Hippocampal formation (tissue), 2 donors: ENCODE measurements at places on chromosomes 5 and 9.

GRCh38 chr9:89177012-89177943 lies 1.3 kb downstream of the SHC3 start:
- DNase-seq: no peak

DNA sequence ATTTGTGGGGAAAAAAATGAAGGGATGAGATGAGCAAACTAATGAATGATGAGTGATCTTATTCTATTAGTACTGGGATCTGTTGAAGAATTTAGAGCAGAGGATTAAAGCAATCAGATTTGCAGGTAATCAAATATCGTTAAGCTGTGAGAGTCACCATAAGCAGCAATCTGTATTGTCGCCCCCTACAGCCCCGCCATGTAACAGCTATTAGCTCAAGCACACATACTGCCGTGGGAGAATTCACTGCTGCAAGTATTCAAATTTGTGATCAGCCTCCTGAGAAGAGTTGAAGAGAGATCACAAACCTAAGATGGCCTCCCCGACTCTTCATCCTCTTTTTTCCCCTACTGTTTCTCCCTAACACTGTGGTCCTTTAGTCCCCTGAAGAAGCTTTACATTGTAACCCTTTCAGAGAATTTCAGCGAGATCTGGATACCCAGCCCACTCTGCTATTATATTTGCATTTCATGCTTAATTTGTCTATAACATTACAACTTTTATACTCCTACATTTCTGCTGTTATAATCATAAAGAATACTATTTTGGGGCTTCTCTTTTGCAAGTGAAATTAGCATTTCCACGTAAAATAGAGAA lies 28.5 kb upstream of the PHF24 start:
- DNase-seq: no peak

GRCh38 chr5:66344544-66344943 lies 200.4 kb downstream of the SREK1 start:
- no peak for DNase-seq

DNA sequence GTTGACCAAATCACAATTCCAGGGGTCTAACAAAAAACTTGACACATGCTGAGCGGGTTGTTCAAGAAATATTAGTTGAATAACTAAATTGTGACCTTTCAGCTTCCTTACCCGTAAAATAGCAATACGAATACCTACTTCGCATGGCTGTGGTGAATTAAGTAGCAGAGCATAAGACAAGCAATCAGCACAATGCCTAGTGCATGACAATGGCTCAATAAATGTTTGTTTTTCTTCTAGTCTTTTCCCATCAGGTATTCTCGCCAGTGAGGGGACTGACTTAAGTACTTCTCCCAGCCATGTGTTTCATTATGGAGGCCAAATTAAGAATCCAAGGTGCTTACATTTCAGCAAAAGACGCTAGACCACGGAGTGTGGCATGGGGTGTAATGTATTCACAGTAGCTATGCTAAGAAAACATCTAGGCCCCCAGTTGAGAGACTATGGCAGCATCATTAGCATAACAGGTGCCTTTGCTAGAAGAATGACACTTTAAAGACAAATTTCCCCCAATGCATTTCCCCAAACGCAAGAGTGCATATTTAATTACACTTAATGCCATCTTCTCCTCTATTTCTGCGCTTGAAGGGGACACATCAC lies 145.9 kb downstream of the ASTN2 start:
- no peak for DNase-seq

- DNase-seq: no peak
Observed at GRCh38 chr5:65126542-65127069, 355.1 kb downstream of the ADAMTS6 start.

GRCh38 chr5:73901455-73901854 lies 275.5 kb downstream of the ARHGEF28 start:
- no peak for DNase-seq

DNA sequence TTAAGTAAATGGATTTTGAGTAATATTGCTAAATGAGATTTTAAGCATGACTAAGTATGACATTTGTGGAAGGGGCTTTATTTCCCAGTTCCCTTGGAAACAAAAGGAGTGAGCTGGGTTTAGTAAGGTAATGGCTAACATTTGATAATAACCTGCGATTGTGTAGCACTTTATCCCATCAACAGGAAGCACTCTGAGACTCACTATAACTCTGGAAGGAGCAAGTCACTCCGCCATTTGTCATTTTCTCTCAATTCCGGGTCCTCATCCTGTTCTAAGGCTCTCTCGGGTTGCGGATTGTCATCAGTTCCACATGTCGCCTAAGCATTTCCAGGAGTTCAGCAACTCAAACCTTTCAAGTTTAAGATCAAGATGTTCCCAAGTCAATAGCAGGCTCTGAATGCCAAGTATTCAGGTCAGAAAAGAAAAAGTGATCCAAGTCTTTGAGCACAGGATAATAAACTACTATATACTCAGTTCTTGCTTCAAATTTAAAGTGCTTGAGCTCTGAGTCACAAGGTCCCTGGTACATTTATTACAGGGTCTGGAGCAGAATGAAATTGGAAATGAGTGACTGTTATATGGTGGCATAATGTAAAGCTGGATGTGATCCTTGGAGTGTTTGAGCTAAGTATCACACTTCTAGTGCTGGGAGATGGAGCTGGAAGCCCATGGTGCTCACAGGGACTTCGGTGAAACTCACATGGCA lies 39.3 kb downstream of the CAPSL start:
- DNase-seq: no peak

DNA sequence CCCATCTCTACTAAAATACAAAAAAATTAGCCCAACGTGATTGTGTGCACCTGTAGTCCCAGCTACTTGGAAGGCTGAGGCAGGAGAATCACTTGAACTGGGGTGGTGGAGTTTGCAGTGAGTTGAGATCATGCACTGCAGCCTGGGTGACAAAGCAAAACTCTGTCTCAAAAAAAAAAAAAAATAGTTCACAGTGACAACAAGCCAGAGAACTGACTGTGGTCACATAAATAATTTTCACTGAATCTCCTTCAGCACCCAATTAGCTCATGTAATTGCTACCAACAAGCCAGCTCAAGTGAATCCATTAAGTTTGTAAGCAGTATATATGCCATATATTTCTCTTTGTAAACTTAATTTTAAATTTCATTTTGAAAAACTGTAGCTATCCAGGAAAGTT lies 14.5 kb upstream of the AFAP1L1 start:
- DNase-seq: no peak

DNA sequence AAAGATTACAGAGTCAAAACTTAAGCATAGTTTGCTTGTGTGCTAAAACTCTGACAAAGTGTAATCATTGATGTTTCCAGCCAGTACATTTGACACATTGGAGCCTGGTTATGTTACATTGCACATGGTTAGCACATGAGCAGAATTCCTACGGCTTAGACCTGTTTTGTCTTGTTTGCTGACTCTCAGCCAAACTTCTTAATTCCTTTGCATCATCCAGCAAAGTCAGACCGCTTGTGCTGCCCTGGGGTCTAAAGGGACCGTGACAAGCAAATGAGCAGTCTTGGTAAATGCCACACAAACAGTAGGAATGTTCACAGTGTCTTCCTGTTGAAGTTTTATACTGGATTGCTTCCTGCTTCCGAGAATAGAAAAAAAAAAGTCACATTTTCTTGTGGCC lies 72.0 kb upstream of the ENTREP1 start:
- DNase-seq: no peak

GRCh38 chr5:171367424-171368370 lies 20.0 kb upstream of the NPM1 start:
- no peak for DNase-seq

DNA sequence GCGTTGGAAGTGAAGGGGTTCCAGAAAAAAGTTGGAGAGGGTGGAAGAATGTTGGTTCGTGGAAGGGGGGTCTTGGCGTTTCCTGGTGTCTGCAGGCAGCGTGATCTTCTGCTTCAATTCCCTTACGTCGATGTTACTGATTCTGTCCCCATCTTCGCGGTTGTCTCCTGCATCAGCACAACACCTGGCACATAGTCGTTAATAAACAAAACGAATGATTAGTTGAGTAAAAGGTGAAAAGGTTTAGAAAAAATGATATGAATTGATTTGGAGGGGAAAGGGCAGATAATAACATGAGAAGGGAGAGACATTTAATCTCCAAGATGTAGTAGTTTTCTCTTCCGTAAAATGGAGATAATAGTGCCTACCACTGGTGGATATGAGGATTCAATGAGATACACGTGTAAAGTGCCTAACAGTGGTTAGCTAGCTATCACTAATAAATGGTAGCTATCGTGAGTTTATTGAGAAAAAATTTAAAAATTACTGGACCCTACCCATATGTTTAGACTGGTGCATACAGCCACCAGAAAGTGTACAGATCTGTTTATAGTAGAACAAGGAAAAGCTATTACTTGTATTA lies 556 bp downstream of the MTREX start:
- DNase-seq: no peak

GRCh38 chr5:168308976-168309598 lies 17.6 kb downstream of the WWC1 start:
- DNase-seq: no peak

DNA sequence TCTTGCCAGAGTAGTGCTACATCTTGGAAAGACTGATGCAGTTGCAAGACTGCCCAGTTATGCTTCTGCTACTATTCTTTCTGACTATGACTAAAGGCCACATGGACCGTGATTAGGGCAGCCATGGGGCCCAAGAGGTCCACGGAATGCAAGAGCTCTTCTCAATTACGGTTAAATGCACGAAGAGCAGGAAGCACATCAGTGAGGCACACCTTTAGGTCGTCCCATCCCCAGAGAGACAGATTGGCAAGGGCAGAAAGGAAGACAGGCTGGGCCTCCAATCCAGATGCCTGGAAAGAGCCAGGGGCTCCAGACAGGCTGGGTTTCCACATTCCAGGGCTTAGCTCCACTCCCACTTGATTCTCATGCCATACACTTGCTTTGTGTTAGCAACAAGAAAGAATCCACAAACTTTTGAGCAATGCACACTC lies 132.3 kb upstream of the SLIT3 start:
- no peak for DNase-seq

DNA sequence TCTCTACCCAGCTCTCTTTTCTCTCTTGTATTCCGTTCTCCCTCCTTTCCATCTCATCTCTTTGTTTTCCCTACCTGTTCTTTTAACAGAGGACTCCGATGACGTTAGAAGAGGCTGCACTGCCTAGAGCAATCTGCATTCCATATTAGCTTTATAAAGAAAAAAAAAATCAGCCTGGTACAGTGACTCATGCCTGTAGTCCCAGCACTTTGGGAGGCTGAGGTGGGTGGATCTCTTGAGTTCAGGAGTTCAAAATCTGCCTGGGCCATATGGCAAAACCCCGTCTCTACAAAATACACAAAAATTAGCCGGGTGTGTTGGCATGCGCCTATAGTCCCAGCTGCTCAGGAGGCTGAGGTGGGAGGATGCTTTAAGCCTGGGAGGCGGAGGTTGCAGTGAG lies 49.0 kb downstream of the DAPK1 start:
- DNase-seq: no peak

DNA sequence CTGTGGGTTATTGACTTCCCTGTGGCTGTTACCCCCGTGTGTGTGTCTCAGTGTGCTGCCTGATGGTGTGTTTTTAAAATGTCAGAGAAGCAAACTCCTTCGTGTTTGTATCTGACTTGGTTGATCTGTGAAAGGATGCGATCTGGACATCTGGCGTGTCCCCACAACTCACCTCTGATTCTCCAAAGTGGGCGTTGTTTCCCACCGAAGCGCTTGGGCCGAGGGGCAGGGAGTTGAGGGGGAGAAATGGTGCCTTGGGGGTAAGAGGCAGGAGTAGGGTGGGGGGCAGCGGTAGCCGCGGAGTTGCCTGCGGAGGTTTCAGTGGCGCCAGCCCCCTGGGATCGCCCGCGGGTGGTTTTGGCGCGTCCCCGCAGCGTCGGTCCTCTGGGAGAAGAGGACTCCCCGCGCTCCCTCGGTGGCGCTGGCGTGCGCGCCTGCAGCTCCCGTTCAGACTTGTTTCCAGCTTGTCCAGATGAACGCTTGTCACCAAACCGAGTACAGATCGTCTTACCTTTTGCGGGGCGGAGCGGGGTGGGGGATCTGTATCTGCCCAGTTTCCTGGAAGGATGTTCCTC lies 1.1 kb downstream of the MAST4 start:
- peak; percentile 16 for DNase-seq

DNA sequence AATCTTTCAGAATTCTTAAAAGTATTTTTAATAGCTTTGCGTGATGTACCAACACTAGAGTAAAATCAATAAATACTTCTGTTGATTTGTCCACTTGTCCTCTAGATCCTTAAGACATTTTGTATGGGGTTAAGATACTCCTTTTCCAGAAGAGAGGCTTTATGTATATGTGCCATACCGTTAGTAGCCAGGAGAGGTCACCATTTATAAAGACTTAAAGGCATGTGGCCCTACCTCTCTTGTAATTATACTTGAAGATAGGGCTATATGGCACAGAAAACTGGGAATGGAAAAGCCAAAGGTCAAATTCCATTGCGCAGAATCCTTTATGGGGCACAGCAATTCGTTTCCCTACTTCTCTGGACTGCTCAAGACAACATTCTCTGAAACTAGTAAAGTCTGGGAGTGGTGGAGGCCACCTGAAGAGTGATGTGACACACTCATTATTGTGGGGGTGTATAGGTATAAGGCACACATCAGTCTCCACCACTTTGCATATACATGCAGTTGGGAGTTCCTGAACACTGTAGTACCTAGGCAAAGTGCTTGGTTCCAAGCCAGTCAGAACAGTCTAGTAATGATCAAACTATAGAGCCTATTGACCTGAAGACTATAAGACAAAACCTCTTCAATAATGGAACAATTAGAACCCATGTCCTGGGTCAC lies 140.1 kb upstream of the FBXL17 start:
- no peak for DNase-seq

DNA sequence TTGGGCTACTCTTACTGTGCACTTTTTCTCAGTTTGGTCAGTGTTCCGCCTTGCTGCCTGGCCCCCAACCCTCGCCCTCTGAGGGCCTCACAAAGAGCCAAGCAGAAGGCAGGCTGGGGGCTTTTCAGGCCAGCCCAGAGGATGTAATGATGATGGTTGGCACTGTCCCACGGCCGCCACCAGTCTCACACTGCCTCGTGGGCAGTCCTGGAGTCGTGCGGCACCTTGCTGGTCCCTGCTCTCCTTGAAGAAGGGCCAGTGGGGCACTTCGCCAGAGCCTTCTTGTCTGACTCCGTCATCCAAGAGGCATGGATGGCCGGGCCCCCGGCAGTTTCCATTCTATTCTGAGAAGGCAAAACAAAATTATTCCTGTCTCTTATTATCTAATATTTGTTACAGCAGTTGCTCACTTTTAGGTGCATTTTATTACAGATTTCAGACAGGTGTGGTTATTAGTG lies 21.0 kb downstream of the TENT4A start:
- DNase-seq: no peak

DNA sequence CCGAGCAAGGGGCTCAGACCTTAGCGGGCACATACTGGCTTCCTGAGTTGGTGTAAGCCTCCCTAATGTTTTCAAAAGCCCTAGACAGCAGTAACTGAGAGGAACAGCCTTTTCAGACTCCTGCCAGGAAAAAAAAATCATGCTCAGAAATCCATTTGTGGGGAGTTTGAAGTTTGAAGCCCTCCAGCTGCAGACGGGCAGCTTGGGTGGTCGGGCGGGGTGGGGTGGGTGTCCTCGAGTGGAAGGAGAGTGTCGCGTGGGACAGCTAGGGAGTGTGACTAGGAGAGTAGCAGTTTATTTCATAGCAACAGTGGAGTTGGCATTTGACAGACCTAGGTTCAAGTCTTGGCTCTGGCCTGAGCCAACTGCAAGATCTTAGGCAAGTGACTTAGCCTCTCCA lies 90.7 kb upstream of the PITX1 start:
- DNase-seq: no peak

GRCh38 chr9:21770871-21771560 lies 31.4 kb upstream of the MTAP start:
- no peak for DNase-seq
